T-helper 1 cell (primary cell): ENCODE measurements at places on chromosomes 6 and 20.
A peak's percentile ranks its signal among the peaks of the same experiment; 100 is the strongest.

GRCh38 chr6:44624226-44624625, 236.7 kb downstream of the CDC5L start:
- no peak for DNase-seq

GRCh38 chr20:63166193-63167020, 49.5 kb downstream of the YTHDF1 start:
- DNase-seq = no peak

DNA sequence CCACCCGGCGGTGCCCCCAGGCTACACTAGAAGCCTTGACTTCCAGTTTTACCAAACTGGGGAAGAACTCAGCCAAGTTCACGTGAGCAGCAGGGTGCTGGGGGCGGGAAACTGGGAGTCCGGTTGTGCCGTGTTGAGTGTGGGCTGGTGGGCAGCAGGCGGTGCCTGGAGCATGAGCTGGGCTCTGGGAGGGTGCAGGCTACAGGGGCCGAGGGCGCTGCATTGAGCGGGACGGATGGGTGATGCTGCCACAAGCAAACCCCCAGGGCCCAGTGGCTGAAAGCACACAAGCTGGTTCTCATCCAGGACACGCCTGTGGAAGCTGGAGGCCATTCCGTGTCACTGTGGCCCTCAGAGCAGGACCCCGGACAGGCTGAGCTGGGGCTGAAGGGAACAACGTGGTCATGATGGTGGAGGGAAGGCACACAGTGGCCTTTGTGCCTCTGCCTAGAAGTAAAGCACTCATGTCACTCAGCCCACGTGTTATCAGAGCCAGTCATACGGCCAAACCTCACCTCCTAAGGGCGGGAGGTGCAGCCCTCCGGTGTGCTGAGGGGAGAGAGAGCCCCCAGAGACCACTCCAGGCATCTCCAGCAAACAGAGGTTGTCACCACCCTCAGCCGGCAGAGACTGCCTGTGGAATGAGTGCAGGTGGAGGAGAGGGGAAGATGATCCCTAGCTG, 29.5 kb downstream of the RBM38 start:
- no peak for DNase-seq

GRCh38 chr6:78231002-78231401, 578.2 kb downstream of the MEI4 start:
- DNase-seq = no peak

DNA sequence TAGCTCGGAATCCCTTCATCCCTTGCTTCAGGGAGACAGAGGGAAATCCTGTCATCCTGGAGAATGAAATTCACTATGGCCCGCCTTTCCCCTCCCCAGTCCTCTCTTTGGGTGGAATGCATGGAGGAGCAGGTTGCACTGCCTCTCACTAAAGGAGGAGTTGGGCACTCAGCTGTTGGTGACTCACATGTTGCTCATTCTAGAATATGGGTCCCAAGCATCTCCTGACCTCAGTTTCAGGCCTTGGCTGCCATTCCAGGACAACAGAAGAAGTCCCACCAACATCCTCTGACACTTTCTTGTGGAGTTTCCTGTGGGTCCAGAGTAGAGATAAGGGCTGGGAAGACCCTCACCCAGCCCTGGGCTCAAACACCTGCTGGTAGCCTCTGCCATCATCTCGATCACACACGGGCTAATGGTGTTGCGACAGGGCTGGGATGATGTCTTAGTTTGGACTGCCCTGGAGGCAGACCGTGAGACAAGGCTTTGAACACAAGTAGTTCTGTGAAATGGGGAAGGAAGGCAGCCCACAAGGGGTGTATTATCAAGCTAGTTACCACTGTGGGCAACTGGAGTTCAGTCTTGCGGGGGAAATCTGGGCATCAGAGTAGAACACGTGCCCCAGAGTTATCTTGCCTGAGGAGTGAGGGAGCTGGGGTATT, 52.4 kb upstream of the RNF24 start:
- no peak for DNase-seq

GRCh38 chr6:102085257-102085656, 691.7 kb downstream of the GRIK2 start:
- DNase-seq = no peak

DNA sequence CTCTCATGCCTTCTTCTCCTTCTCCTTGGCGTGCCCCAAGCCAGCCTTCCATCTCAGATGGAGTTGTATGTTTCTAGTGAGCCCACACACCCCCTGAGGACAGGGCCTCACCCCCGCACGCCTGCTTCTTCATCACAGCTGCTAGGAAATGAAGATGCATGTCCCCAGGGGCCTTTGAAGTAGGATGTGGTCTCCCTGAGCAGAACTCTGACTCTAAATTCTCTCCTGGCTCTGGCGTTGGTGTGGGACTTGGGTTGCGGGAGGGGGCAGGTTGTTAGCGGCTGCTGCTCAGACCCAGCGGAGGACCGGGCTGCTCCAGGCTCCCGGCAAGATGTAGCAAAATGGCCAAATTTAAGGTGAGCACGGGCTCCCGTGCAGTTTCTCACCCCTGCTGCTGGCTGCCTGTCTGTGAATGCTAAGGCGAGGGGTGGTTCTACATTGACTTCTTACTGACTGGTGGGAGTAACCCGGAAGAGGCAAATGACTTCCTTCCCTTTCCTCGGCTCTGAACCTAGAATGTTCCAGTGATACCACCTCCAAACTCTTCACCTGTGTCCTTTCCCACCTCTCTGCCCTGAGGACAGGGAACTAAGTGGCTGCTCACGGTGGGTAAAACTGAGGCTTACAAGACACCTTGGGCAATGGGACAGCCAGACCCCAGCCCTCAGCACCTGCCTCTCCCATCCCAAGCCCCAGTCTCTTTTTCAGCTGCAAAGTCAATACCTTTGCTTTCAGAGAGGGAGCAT, 8.8 kb downstream of the SYNJ2 start:
- DNase-seq = peak; percentile 18

DNA sequence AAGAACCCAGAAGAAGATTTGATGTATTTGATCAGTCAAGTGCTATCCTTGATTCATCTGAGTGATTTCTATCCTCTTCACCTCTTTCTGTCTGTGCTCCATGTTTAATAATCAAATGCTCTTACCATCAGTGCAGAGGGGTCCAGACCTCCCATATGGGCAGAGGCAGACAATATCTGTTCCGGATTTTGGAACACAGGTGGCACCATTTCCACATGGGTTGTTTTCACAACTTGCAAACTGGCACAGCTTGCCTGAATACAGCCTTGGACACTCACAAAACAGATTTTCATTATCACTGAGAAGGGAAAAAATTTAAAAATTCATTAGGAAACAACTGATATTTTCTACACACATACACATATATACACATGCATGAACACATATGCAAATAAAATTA, 228.5 kb downstream of the PHF3 start:
- DNase-seq = no peak

GRCh38 chr6:111122458-111123286, 35.4 kb downstream of the SLC16A10 start:
- no peak for DNase-seq

GRCh38 chr20:19292254-19292653, 79.8 kb downstream of the SLC24A3 start:
- no peak for DNase-seq

GRCh38 chr6:142648036-142648451, 296.9 kb downstream of the HIVEP2 start:
- DNase-seq = no peak

DNA sequence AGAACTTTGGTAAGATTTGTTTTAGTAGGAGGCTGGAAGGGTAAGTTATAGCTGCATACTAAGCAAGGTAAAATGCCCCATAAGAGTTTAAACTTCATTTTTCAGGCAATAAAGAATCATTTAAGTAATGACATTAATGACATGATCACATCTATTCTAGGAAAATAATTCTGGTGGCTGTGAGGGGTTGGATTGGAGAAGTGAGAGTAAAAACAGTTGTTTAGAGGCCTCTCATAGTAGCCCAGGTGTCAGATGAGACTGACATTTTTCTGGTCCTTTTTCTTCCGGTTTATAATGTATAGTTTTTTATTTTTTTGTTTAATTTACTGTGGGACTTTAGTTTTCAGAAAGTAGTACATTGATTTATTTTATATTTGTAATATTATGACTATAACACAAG, 40.8 kb downstream of the ITCH start:
- no peak for DNase-seq

DNA sequence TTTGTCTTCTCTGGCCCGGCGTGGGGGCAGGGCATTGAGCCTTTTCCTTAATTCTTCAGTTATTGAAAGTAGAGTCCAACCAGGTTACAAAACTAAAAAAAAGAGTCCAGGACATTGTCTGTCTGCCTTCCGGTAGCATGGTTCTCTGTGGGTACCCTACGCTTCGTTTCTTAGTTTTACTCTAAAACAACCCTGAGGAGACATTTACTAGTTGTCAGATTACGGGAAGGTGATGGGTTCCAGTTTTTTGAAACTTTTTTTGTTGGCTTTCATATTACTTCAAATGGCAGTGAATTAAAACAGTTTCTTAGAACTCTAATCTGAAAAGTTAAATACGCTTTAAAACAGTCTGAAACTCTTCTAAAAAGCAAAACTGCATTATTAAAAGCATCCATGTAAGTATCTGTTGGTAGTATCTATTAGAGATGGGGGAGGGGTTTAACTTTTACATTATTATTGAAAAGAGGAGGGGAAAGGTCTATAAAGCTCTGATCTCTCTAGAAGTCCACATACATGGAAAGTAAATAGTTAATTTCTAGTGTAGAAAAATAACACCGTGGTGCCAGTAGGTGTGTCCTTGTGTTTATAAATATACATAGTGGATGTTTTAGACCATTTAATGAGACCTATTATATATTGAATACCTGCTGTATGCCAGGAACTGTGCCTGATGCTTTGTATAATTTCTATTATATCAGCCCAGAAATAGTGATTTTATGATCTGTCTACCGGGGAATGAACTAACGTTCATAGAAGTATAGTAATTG, 2.2 kb downstream of the BICRAL start:
- DNase-seq = no peak

DNA sequence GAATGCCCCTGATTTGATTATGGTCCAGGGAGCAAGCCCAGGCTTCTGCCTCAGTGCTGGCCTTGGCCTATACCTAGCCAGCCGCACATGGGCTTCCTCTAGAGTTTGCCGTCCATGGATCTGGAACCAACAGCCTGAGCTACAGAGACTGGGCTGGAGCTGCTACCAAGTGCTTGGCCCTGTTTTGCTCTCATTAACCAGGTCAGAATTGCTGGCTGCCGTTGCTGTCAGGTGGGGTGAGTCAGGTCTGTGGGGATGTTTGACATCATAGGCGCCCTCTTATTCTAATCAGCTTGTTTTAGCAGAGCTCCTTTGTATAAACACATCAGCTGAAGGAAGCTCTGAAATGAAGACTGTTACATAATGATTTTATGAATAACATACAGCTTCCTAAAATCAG, 83.1 kb upstream of the PHACTR2 start:
- DNase-seq = no peak

GRCh38 chr6:26553264-26553634, 15.1 kb downstream of the HMGN4 start:
- DNase-seq = peak; percentile 73
